ENCODE measurements at places on chromosomes 5 and 9.

GRCh38 chr5:178672630-178673029, 45.8 kb upstream of the CLK4 start:
- no peak for DNase-seq

DNA sequence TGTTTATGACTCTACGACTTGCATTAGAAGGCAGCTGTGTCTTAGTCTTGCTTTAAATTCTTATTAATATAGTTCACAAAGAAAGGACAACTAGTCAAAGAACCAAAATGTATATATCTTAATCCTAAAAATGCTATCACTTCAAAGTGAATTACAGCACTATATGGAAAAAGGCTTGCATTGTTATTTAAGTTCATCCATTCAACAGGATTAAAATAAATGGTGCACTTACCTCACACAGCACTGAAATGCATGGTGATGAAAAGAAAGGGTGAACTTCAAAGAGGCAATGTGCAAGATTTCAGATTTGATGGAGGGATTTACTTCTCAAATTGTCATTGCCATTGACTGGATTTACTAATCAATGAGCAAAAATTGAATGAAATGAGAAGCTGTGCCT, 344.4 kb upstream of the NUDT12 start:
- DNase-seq: no peak

DNA sequence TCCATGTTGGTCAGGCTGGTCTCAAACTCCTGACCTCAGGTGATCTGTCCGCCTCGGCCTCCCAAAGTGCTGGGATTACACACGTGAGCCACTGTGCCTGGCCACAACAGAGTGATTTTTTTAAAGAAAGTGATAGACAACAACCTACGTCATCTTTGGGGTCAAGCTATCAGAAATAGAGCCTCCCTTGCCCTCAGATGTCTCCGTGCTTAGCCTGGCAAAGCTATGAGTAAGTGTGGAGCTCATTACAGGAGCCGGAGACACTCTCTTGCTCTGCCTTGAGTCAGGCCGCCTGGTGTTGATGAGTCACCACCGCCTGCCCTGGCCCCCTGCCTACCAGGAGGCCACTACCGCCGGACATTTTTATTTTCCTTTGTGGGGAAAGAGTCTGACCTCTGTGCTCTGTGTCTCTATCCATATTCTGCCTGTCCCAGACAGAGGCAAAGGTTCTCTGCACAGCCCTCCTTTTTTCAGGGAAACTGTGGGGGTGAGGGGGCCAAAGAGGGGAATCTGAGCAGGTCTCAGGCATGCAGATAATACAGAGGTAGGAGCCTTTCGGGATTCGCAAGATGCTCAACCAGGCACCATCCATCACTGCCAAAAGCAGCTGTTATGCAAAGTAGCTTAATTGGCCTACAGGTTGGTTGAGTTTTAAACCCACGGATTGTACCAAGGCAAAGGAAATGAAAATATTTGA, 123.7 kb upstream of the CPEB4 start:
- peak; percentile 87 for DNase-seq

DNA sequence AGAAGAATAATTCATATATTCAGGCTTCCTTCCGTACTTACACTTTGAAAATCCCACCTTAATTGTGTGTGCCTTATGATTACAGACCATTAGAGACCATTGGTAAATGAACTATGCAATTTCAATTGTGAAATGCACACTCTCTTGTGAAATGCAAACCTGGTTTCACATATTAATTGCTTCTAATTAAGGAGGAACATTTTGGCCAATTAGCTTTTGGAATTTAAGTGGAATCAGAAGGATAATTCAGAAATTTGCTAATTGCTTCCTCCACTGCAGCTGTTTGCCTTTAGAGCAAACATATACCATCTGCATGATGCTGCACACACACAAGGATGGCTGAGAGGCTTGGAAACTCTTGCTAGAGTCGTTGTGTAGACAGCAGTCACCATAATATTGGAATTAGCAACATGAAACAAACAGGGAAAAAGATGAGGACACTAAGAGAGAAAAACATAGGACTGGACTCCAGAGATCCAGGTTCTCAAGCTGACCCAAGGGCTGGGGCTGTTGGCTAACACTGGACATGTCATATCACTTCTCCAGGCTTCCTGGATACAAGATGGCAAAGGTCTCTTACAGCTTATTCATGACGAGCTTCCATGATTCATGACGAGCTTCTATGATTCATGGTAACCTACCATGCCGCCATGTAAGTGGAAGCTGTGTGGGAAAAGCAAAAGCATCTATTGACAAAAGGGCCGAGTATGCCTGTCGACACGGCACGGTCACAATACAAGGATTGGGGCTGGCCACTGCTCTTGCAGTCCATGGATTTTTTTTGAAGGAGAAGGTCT, 78.0 kb downstream of the PTCH1 start:
- DNase-seq: no peak

- no peak for DNase-seq
Observed at GRCh38 chr9:134678666-134679443, 37.3 kb downstream of the COL5A1 start.

- DNase-seq: no peak
Observed at GRCh38 chr5:143426437-143426991, 23.0 kb upstream of the NR3C1 start.

DNA sequence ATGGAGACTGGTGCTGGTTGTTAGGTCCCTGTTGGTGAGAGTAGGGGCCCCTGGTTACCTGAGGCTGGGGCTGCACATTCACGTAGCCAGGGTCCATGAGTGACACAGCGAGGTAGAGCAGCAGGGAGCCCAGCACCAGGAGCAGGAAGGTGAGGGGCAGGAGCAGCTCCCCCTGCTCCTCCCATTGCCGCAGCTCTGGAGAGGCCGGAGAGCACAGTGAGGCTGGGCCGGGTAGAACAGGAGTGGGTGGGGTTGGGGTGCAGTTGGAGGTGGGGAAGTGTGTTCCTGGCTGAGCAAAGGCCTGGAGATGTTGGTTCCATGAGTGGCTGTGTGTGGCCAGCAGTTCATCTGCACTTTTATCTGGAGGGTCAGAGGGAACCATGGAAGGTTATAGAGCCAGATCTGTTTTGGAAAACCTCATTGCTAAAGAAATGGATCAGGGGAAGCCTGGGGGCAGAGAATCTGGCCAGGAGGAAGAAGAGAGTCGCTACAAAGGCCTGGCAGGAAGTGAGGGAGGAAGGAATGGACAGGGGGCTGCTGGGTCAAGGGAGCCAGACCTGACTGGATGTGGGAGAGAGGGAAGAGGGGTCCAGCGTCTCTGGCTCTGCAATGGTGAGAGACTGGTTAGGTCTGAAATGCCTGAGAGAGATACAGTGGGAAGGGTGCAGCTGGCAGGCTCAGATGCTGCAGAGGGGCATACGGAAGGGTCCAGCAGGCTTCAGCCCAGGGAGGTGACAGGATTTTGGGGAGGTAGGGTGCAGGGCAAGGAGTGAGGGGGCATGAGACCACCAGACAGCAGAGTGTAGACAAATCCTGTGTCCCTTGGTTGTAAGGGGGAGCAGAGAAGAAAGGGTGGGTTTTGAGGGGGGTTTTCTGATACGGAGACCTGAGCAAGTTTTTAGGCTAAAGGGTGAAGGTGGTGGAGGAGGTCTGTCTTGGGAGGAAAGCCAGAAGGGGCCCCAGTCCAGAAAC, 1.3 kb downstream of the ZDHHC12 start:
- no peak for DNase-seq

- no peak for DNase-seq
Observed at GRCh38 chr9:99385814-99386279, 163.8 kb downstream of the SEC61B start.

GRCh38 chr5:172224996-172225395, 31.0 kb downstream of the EFCAB9 start:
- DNase-seq: no peak

DNA sequence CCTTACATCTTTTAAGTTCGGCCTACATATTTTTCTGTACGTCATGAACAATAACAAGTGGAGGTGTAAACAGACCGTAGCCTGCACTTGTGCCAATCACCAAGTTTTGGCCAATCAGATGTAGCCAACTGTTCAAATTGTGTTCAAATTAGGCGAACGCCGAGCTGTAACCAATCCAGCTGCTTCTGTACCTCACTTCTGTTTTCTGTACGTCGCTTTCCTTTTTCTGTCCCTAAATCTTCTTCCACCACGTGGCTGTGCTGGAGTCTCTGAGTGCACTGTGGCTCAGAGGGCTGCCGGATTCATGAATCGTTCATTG, 26.4 kb downstream of the TRIM14 start:
- DNase-seq: no peak

GRCh38 chr5:122844136-122844909, 1.1 kb upstream of the SNX24 start:
- no peak for DNase-seq

- no peak for DNase-seq
Observed at GRCh38 chr5:39451276-39451941, 26.6 kb upstream of the DAB2 start.

DNA sequence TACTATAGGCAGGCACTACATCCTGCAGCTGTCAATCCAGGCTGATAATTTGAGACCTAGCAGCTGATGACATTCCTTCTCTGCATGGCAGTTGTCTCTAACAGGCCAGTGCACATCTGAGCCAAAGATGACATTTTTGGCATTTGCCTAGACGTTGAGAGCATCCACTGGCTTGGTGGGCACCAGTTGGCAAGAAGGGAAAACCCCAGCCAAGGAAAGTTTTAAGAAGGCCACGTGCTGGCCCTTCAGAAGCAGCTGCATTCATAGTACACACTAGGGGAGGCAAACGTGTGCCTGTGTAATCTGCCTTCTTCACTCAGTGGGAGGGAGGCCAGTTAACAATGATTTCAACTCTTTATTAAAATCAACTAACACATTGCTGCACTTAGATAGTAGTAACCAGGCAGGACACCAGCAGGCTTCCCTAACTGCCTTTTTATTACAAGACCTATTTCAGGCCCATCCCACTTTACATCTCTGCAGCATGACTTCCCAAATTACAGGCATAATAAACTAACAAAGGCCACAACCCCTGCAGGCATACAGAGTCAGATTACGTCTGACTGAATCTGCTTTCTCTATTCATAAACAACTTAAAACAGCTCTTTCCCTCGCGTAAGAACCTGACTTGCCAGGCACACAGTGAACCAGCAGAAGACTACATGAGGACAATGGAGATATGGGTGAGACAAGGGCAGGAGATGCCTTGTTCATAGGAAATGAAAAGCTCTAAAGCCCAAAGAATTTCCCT, 576.3 kb downstream of the PDE4D start:
- DNase-seq: no peak

- no peak for DNase-seq
Observed at GRCh38 chr5:43231977-43232376, 40.0 kb downstream of the NIM1K start.

GRCh38 chr5:169942181-169942580, 38.1 kb downstream of the INSYN2B start:
- no peak for DNase-seq

DNA sequence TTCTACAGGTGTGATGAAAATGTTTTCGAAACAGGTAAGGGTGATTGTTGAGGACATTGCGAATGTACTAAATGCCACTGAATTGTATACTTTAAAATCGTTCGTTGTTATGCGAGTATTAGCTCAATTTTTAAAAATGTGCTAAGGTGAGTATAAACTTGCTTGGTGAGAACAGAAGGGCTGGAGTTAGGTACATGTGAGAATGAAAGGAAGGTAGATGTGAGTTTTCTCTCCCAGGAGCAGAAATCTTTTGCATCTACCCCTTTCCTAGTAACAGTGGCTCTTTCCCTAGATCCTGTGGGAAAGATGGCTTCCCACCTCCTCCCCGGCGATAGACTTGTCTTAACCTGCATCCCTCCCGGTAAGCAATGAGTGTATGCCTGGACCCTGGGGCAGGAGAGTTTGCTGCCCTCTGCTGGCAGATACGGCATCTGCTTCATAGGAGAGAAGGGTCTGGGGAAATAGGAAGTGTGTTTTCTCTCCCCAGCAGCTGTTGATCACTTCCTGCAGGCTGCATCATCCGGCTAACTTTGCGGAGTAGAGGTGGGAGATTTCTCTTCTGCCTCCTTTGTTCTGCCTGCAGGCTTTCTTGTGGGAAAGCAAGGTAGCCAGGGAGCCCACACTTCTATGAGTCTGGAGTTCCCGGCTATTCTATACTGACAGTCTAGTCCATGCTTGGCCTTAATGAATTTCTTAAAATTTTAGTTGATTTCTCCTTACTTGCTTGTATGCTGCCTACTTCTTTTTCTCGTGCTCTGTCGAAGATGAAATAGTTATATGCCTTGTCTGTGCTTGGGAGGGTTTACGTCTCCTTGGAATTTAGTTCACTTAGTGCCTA, 373.3 kb upstream of the SEMA6A start:
- DNase-seq: peak; percentile 63

DNA sequence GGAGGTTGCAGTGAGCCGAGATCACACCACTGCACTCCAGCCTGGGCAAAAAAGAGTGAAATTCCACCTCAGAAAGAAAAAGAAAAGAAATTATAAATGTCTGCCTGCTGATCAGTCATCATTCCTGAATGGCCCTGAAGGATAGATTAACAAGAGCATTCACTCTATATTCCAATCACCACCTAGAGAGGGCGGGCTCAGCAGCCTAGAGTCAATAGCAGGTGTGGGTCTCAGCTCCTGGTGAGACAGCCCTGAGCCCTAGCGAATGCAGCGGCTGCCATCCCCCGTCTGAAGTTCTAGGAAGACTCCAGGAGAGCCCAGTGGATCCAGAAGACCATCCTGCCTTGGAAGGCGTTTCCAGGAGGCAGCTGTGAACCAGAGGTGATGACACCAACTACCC, 12.0 kb downstream of the FBP1 start:
- DNase-seq: no peak

DNA sequence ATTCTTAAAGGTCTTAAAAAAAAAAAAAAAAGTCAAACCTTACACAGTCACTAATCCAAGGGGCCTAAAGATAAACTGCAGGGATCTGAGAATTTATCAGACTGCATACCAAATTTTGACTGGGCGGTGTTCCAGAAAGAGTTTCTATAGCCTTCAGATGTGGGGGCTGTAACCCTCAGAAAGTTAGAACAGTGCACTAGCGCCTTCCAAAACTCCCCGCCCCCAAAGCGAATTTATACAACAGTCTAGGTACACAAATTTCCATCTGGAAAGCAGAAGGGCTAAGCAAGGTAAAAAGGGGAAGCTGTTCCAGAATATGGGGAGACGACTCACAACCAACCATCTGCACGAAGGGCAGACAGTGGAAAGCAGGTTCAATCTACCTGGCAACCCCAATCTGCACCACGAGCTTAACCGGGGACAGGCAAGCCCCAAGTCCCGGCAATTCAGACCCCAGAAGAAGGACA, 813 bp downstream of the ERMP1 start:
- DNase-seq: no peak

DNA sequence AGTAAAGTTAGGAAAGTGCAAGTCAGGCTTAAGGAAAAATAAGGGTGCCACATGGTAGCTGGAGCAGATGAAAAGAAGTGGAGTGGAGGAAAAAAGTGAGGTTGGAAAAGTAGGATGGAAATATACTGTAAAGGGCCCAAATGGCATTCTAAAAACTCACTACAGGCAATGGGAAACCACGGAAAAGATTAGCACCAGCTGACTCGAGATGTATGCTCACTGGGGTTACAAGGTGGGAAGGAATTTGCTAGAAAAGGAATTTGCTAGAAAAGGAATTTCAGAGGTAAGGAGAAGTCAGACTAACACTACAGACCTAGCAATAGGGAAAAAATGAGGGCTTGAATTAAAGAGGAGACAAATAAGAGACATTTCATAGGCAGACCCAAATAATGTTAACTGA, 3.6 kb downstream of the PSMD5 start:
- no peak for DNase-seq

Data from SW 1271 (cell line).